ENCODE measurements at places on chromosomes 7 and 10.

GRCh38 chr10:102691285-102692066 is 22.7 kb downstream of the ARL3 start:
- no peak for DNase-seq

DNA sequence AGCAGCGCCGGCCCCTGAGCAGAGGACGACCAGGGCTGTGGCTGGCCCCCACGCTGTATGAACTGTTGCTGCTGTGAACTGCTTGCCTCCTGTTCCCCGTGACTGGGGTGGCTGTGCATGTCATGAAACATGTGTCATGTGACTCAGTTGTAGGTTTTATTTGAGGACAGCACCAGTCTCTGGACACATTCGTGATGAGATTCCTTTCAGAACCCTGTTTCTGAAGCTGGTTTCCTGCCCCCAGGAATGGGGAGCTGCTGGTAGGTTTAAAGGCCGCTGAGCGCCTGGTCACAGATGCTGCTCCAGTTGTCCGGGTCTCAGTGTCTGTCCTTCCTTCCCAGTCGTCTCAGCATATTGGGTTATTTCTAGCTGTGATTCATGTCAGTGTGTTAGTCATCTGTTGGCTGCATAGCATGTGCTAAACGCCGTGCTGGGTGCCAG is 79.1 kb upstream of the PPIF start:
- DNase-seq = no peak

DNA sequence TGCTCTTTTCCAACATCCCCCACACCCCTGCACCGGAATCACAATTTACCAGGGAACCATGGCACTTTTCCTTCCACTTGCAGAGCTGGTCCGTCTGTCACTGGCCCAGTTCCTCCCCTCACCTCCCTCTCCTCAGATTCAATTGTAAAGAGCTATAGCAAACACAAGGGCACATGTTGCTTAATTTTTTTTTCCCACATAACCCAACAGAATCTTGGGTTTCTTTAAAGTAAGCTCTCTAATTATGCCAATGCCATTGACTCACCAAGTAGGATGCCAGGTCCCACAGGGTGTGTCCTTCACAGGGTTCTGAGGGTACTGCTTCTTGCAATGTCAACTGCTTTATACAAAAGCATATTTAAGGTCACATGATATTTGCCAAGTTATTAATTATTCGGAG is 262.2 kb downstream of the AUTS2 start:
- DNase-seq = no peak

DNA sequence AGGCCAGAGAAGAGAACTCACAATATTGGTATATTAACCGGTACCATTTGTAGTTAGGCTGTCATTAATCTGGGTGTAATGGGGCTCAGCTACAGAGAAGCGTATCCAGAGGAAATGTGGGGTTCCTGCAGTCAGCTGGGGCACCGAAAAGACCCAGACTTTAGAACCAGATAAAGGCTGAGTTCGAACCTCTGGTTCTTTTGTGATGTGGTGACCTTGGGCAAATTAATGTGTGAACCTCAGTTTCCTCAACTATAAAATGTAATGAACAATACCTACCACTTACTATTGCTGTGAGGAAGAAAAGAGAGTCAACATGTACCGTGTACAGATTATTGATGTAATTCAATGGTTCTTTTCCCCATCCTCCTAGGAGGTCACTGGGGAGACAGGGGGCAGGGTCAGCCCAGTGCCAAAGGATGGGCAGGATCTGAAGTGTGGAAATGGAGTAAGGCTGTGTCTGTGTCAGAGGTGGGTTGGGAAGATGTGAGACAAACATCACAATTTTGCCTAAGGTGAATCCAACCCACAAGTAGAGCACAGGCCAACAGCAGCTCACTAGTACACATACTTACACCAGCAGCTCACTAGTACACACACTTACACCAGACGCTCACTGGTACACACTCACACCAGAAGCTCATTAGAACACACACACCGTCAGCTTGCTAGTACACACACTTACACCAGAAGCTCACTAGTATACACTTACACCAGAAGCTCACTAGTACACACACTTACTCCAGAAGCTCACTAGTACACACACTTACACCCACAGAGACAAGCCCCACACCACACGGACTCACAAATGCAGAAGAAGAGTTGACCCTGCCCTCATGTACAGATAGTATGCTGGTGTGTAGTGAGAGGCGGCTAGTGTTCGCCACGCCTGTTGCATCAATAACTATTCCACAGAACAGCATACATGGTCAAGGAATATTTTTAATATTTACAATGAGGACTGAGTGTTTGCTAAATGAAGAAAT is 28.0 kb downstream of the PRSS2 start:
- DNase-seq = peak; percentile 53

GRCh38 chr7:70684173-70684572 is 447.8 kb upstream of the GALNT17 start:
- no peak for DNase-seq

DNA sequence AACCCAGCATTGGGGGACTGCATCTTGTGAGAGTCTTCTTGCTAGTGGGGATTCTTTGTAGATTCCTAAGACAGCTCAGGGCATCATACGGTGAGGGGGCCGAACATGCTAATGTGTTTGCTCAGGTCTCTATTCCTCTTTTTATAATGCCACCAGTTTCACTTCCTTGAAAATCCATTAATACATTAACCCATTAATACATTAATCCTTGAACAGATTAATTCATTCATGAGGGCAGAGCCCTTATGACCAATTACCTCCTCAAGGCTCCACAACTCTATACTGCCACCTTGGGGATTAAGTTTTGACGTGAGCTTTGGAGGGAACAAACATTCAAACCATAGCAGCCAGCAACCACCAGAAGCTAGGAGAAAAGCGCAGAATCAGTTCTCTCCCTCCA is 67.2 kb upstream of the POT1 start:
- no peak for DNase-seq

GRCh38 chr7:23358152-23358674 is 59.1 kb downstream of the MALSU1 start:
- DNase-seq = no peak

DNA sequence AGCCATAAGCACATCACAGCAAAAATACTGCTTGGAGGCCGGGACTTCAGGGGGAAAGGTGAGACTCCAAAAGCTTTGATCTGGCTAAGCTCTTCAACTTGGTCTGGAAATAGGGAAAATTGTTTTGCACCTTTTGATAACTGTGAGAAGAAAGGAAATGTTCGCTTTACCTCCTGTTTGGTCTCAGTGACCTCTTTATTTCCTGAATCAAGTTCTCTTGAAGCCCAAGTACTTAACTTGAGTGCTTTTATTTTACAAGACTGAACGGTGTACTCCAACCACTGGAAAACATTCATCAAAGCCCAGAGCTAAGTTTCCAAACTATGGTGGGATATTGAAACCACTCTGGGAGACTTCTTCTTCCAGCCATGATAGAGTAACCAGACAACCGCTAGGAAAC is 5.3 kb downstream of the C10orf90 start:
- no peak for DNase-seq

GRCh38 chr7:29881724-29882123 is 75.4 kb downstream of the WIPF3 start:
- no peak for DNase-seq

- DNase-seq = peak; percentile 24
Measured at GRCh38 chr10:32995751-32996150, 37.7 kb upstream of the ITGB1 start.

DNA sequence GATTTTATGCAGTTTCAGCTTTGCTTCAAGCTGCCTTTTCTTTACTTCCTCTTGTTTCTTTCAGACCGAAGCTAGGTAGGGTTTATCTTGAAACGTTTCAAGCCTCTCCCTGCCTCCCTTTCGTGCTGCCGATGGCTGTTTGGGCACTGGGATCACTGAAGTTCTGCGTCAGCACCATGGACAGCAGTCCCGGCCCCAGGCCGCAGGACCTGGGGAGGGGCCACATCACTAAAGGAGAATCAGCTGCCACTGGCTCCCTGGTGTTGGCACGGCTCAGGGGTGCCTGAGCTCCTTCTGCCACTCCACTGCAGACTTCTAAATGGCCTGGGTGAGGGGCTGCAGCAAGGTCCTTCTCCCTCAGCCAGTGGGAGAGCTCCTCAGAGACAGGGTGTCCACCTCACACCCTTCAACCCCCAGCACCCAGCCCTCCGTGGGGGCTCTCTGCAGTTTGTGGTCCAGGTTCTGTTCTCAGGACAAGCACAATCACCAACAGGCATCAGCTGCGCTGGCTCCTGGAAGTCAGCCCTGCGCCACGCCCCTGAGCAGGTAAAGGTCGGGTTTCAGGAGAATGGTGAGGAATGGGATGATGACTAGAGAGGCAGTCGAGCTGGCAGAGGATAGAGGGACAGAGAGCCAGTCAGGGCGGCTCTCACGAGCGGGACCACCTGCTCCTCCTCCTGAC is 387.2 kb downstream of the TCERG1L start:
- DNase-seq = peak; percentile 5

GRCh38 chr7:44386139-44386913 is 60.9 kb upstream of the CAMK2B start:
- no peak for DNase-seq

All from immature natural killer cell (primary cell).